CD4-positive, alpha-beta T cell treated with Interleukin-12 subunit alpha and Interleukin-12 subunit beta, for 1 hour (primary cell): ENCODE measurements at places on chromosomes 5 and 9.

DNA sequence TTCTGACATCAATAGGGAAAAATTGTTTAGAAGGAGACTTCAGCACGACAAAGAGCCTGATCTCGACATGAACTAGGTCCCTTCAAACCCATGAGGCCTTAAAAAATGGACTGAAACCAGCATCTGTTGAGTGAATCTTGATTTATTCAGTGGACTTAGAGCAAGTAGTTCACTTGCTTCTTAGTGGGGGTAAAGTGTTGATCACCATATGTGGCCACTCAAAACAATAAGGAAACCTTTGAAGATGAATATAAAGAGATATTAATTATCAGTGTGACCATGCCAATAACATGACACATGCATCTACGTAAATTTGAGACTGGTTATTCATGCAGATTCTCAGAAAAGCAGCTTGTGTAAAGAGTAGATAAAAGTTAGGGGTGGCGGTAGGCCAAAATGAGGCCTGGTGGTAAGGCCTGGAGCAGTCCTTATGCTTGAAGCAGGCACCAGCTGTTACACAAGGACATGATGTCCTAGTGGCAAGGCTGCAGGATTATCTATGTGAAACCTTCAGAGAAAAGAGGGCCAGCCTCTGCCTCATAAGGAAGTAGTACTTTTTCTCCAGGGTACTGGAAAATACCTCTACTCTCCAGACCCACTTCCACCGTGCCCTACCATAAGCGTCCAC lies 61.3 kb downstream of the S1PR3 start:
- DNase-seq: no peak

- DNase-seq: no peak
Measured at GRCh38 chr9:133164191-133164590, 477 bp upstream of the GBGT1 start.

GRCh38 chr5:100424787-100425186 lies 110.4 kb upstream of the FAM174A start:
- no peak for DNase-seq

- no peak for DNase-seq
Measured at GRCh38 chr9:2024888-2025782, 10.0 kb downstream of the SMARCA2 start.

DNA sequence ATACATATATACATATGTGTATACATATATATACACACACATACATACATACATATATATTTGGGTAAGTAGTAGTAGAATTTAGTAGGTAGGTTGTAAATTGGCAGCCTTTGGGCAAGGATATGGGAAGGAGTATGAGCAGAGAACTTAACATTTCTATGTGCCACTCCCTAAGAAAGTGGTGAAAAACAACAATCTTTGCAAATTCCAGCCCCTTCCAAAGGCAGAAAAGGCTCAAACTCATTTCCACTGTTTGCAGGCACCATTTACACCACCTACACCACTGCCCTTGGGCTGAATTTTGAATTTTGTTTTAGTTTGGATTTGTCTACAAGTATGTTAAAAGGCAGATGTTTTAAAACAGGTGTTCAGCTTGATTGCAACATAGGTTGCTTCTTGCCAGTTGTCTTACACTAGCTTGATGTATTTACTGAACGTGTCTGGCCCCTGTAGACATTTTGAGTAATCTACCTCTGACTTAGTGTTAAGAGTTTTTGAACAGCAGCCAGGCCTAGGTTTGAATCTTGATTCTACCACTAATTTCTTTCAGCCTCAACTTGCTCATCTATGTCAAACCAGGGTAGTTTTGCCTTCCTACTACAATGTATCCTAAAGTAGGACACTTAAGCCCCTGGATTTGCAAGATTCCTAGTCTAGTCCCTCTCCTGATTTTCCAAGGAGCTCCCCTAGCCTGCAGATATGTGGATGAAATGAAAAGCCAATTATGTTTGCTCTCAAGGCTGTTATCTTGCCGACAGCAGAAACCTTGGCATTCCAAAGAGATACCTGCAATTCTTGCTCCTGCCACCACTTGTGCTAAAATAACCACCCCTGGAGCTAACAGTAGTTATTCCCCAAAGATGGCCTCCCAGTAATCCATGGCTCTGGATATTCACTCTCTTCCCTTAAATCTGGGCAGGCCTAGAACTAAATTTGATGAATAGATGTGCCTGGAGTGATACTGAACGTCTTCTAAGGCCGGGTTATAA lies 156.2 kb upstream of the SLC44A1 start:
- DNase-seq: no peak

DNA sequence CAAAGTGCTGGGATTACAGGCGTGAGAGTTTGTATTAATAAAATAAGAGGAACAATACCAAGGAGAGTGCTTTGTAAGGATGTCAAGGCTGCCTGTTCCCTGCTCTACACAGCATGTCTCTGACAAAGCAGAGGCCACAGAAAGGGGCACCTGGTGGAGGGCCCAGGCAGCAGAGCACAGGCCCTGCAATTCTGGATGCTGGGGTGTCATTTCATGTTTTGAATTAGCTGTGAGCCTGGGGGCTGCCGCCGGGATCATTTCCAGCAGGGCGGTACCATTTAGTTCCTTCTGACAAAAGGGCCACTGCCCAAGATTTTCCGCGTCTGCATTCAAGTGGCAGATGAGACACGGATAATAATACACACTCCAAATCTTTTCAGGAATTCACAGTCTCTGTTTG lies 396.9 kb downstream of the GADD45G start:
- DNase-seq: no peak

GRCh38 chr5:92588876-92589275 lies 992.1 kb downstream of the NR2F1-AS1 start:
- DNase-seq: no peak

GRCh38 chr5:180133060-180133459 lies 61.5 kb upstream of the RNF130 start:
- DNase-seq: no peak

DNA sequence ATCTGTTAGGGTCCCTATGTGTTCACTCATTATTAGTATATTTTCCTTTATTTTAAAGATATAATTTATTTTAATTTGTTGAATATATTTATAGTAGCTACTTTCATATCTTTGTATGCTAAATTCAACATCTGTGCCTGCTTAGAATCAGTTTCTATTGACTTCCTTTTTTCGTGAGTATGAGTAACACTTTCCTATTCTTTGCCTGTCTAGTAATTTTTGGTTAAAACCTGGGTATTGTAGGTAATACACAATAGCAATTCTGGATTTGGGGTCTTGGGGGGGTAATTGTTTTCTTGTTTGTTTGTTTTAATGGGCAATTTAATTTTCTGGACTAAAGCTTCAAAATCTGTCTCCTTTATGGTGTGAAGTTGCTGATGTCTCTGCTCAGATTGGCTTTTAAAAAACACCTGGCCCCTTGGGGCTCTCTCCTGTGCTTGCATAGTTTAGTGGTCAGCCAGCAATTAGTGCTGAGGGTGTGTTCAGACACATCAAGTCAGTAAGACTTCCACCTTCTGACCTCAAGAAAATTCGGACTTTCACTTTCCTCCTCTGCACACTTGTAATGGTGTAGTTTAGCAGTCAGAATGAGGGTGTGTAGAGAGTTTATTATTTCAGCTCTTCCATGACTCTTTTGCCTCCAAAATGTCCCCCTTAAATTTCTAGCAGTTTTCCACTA lies 124.4 kb upstream of the MAP1B start:
- no peak for DNase-seq

GRCh38 chr9:91427873-91428272 lies 4.2 kb upstream of the NFIL3 start:
- DNase-seq: no peak
